Psoas muscle (tissue), 8 donors: ENCODE measurements at places on chromosomes 4 and X. TPM values are rescaled to one million over a fixed set of nuclear protein-coding genes. Genes with fewer than 3 reads are reported as not detected.

Gene PTPN13
- 2.4 TPM for total RNA-seq

- no peaks in the 10 kb centered on the region for H3K27me3 ChIP-seq
- H3K4me1 ChIP-seq: no peaks in the 10 kb centered on the region
- no peak for DNase-seq
- peaks cover 14% of the 10 kb centered on the region for H3K36me3 ChIP-seq
- H3K27ac ChIP-seq: no peak overlapping the region
Measured at GRCh38 chr4:102598086-102598761, 97.1 kb downstream of the NFKB1 start.

Gene CABS1
- total RNA-seq: not detected

Gene SHROOM3
- 0.79 TPM for total RNA-seq

Gene GDPD2
- total RNA-seq: not detected

DNA sequence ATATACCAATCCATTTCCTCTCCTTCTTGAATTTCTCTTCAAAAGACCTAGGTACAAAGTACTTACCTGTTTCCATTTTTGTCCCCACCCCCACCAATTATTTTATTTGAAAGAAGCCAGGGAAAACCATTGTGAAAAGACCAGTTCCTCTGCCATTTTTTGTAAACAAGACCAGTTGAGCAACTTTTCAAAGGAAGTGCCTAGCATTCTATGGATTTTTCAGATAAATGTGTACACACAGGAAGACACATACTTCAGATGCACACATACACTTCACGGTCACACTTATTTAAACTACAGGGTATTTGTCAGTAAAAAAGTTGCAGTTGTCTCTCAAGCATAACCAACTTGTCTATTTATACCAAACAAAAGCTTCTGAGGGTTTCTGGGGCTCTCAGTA is 587.2 kb upstream of the KLHL4 start:
- H3K36me3 ChIP-seq: no peaks in the 10 kb centered on the region
- no peak overlapping the region for H3K27ac ChIP-seq
- DNase-seq: no peak
- H3K4me3 ChIP-seq: no peak overlapping the region

DNA sequence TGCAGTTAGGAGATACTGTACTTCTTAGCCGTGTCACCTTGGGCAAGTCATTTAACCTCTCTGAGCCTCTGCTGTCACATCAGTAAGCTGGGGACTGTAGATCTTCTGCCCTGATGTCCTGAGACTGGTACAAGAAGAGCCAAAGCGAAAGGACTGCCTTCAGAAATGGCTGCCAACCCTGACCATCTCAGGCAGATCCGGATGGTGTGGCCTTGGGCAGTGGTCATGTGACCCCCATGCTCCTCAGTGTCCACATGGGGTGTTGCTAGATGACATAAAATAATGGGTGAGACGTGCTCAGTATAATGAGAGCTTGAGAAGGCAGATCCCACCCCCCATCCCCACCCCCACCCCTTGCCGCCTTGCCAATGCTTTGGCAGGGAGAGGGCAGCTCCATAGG is 60.4 kb upstream of the MTM1 start:
- peak overlapping the region; percentile 21 for H3K27ac ChIP-seq
- H3K27me3 ChIP-seq: no peaks in the 10 kb centered on the region
- no peaks in the 10 kb centered on the region for H3K4me1 ChIP-seq
- no peaks in the 10 kb centered on the region for H3K36me3 ChIP-seq
- H3K4me3 ChIP-seq: no peak overlapping the region

DNA sequence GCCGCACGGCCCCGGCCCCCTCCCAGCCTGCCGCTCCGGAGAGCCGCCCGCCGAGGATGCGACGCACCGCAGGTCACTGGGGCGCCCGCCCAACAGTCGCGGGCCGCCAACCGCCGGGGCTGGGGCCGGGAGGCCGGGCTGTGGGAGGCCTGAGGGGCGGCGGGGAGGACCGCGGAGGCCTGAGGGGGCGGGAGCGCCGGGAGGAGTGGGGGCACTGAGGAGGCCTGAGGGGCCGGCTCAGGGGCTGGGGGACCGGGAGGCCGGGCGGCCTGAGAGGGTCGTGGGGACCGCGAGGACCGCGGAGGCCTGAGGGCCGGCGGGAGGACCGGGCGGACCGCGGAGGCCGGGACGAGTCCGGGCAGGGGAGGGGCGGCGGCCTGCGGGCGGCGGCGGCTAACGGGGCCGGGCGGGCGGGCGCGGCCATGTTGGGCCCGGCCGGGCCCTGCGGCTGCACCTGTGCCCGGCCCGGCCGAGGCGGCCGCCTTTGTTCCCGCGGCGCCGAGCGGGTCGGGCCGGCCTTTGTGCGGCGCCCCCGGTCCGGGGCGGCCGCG is 353 bp downstream of the NSD2 start:
- peak overlapping the region; percentile 86 for H3K27ac ChIP-seq
- H3K27me3 ChIP-seq: peaks cover 2% of the 10 kb centered on the region
- H3K36me3 ChIP-seq: no peaks in the 10 kb centered on the region
- DNase-seq: no peak
- H3K4me1 ChIP-seq: peaks cover 22% of the 10 kb centered on the region

DNA sequence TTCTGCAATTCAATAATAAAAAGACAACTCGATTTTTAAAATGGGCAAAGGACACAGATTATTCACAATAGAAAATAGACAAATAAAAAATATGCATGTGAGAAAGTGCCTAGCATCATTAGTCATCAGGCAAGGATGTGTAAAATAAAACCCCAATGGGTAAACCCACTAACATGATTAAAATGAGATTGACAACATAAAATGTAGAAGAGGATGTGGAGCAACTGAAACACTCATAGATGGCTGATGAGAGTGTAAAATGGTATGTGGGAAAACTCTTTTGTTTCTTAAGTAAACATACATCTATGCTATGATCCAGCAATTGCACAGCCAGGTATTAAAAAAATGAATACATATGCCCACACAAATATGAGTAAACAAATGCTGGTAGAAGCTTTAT is 177.6 kb downstream of the IQCM start:
- no peak overlapping the region for H3K4me3 ChIP-seq
- H3K36me3 ChIP-seq: no peaks in the 10 kb centered on the region
- H3K27me3 ChIP-seq: no peaks in the 10 kb centered on the region
- H3K4me1 ChIP-seq: no peaks in the 10 kb centered on the region
- H3K27ac ChIP-seq: no peak overlapping the region
- DNase-seq: no peak

Gene IL1RAPL1
- total RNA-seq: 0.16 TPM

Gene NUDT9
- 24.6 TPM for total RNA-seq

GRCh38 chrX:37454537-37455285 is 105.5 kb downstream of the PRRG1 start:
- no peaks in the 10 kb centered on the region for H3K27me3 ChIP-seq
- no peak overlapping the region for H3K27ac ChIP-seq
- no peaks in the 10 kb centered on the region for H3K36me3 ChIP-seq
- no peaks in the 10 kb centered on the region for H3K4me1 ChIP-seq

Gene BEND2
- not detected for total RNA-seq

GRCh38 chr4:40493160-40493559 is 136.5 kb downstream of the RBM47 start:
- no peaks in the 10 kb centered on the region for H3K27me3 ChIP-seq
- no peaks in the 10 kb centered on the region for H3K4me1 ChIP-seq
- no peak overlapping the region for H3K27ac ChIP-seq
- no peak for DNase-seq
- no peaks in the 10 kb centered on the region for H3K36me3 ChIP-seq

DNA sequence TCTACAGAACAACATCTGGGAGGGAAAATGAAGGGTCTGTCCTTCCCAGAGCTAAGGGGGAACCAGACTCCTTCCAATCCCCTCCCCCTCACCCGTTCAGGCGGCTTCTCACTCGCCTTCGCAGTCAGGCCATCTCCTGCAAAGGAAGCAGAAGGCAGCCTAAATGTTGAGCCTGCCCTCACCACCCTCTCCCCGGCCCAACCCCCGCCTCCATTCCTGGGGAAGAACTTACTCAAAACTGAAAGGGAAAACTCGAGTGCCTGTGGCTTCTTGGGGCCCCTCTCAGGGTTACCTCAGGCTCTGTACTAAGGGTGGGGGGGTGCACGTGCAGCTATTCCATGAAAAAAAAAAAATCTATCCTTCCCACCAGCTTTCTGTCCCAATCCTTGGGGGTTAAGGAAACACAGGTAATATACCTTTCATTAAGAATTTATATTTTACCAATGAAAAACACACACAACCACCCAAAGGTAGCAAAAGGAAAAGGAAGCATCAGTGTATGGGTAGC is 2.4 kb downstream of the ZMYM3 start:
- H3K27me3 ChIP-seq: no peaks in the 10 kb centered on the region
- H3K4me1 ChIP-seq: no peaks in the 10 kb centered on the region
- DNase-seq: no peak
- peaks cover 5% of the 10 kb centered on the region for H3K36me3 ChIP-seq
- H3K4me3 ChIP-seq: no peak overlapping the region

DNA sequence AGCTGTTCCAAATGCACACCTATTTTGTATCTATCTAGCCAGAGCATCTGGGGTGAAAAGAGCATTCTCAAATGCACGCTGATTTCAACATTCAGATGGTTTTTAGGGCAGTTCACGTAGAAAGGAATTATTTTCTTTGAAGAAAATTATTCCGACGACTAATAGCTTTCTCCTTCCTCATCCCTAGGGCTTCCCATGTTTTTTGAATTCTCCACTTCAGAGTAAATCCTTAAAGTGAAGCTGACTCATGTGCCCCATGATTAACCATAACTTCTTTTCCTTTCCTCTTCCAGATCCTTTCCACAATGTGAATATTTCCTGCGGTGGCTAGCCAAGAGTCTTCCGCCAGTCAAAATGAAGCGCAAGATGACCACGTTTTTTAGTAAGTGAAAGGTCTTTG is 86.7 kb upstream of the PDHA1 start:
- no peaks in the 10 kb centered on the region for H3K4me1 ChIP-seq
- no peaks in the 10 kb centered on the region for H3K36me3 ChIP-seq
- H3K27ac ChIP-seq: no peak overlapping the region
- H3K27me3 ChIP-seq: no peaks in the 10 kb centered on the region
- DNase-seq: no peak

GRCh38 chr4:114281164-114281960 is 301.9 kb upstream of the ARSJ start:
- H3K4me1 ChIP-seq: no peaks in the 10 kb centered on the region
- DNase-seq: no peak
- no peaks in the 10 kb centered on the region for H3K27me3 ChIP-seq
- no peak overlapping the region for H3K27ac ChIP-seq

Gene TEX13B
- not detected for total RNA-seq

DNA sequence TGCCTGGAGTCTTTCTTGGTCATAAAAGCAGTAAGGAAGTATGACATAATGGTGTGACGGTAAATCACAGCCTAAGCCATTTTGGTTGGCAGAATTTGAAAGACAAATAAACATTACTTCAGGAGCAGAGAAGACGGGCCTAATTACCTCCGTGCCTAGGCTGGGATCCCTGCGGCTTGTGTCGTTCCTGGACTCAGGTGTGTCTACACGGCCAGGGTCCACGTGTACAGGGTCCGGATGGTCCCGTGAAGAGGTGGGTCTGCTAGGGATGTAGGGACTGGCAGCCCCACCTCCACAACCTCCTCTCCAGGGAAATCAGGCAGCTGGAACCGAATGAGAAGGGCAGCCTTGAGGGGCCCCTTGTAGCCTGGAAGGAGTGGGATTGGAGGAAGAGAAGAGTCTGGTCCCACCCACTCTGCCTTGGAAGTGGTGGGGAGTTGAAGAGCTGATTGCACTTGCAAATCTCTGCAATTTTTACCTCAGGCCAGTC is 55.4 kb upstream of the PLAC1 start:
- no peak overlapping the region for H3K4me3 ChIP-seq
- no peak for DNase-seq
- no peaks in the 10 kb centered on the region for H3K36me3 ChIP-seq
- H3K27me3 ChIP-seq: no peaks in the 10 kb centered on the region
- no peak overlapping the region for H3K27ac ChIP-seq

GRCh38 chr4:70305601-70306000 is 29.2 kb upstream of the CABS1 start:
- no peaks in the 10 kb centered on the region for H3K27me3 ChIP-seq
- H3K36me3 ChIP-seq: no peaks in the 10 kb centered on the region
- no peak overlapping the region for H3K4me3 ChIP-seq
- no peak overlapping the region for H3K27ac ChIP-seq

Gene MAGEA6
- total RNA-seq: not detected

- H3K4me1 ChIP-seq: no peaks in the 10 kb centered on the region
- H3K4me3 ChIP-seq: no peak overlapping the region
Measured at GRCh38 chr4:155679343-155679742, 12.7 kb downstream of the GUCY1A1 start.

GRCh38 chrX:17375367-17375636 is 302 bp downstream of the NHS start:
- DNase-seq: no peak
- no peaks in the 10 kb centered on the region for H3K4me1 ChIP-seq
- no peaks in the 10 kb centered on the region for H3K27me3 ChIP-seq
- H3K36me3 ChIP-seq: no peaks in the 10 kb centered on the region
